ENCODE measurements at places on chromosomes 1 and 21. TPM values are rescaled to one million over a fixed set of nuclear protein-coding genes. Genes with fewer than 3 reads are reported as not detected.

DNA sequence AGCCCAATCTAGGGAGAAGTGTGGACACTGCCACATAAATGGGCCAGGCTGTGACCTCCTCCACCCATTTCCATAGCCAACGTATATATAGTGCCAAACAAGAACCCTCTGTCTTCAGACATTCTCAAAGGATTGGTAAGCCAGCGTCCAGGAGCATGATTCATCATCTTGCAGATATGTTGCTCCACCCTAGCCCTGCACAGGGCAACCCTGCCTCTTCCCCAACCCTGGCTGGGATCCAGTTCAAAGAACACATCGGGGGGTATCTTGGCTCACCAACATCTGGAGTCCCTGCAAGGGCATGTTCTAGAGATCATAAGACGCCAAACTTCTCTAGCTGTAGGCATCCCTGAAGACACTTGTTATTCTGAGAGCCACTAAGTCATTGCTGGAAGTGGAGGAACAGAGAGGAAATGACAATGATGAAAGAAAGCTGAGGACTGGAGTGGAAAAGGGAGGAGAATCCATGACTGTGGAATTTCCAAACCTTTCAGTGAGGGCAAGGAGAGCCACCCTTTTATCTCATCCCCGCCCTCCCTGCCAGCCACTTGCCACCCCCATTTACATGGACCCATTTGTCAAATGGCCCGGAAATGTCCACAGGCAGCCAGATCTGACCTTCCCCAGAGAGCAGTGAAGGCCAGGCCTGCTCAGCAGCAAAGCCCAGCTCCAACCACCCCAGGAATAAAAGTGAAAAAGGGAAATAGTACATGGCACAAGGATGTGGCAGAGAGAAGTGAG, 144.1 kb upstream of the CTTNBP2NL start:
- no peaks in the 10 kb centered on the region for H3K36me3 ChIP-seq
- no peak overlapping the region for H3K27ac ChIP-seq
- H3K27me3 ChIP-seq = peaks cover 33% of the 10 kb centered on the region
- H3K4me3 ChIP-seq = no peak overlapping the region

- H3K27me3 ChIP-seq = no peaks in the 10 kb centered on the region
- H3K4me1 ChIP-seq = no peaks in the 10 kb centered on the region
- no peaks in the 10 kb centered on the region for H3K36me3 ChIP-seq
- H3K4me3 ChIP-seq = no peak overlapping the region
- H3K27ac ChIP-seq = no peak overlapping the region
Observed at GRCh38 chr1:166600574-166600973, 238.7 kb upstream of the POGK start.

DNA sequence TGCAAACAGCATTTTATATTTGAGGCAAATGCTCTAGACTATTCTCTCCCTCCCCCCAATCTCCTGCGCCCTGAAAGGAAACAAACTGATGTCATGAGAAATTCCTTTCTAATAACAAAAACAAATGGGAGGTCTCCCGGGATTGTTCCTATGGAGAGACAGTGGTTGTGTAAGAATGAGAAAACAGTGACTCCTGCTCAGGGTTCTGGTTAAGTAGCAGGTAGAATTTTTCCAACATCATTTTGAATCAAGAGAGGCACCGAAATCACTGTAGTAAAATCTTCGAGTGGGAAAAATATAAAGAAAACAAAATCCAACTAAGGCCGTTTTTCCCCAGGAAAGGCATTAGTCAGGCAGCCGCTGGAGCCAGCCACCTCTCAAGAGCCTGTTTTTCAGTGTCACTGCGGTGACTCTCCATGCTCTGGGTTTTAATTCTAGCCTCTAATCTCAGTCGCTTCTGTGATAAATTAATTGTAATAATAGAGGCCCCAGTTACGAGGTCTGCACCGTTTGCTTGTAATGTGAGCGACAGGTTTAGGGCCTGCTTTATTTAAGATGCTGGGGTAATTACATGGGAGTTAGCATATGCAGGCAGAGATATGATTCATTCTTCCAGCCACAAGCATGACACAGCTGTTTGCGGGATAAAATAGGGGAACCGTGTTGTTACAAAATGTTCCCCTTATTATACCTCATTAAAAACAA, 80.3 kb downstream of the RNF220 start:
- peaks cover 26% of the 10 kb centered on the region for H3K27me3 ChIP-seq
- H3K4me3 ChIP-seq = no peak overlapping the region
- H3K36me3 ChIP-seq = no peaks in the 10 kb centered on the region
- peaks cover 19% of the 10 kb centered on the region for H3K4me1 ChIP-seq
- no peak for DNase-seq

DNA sequence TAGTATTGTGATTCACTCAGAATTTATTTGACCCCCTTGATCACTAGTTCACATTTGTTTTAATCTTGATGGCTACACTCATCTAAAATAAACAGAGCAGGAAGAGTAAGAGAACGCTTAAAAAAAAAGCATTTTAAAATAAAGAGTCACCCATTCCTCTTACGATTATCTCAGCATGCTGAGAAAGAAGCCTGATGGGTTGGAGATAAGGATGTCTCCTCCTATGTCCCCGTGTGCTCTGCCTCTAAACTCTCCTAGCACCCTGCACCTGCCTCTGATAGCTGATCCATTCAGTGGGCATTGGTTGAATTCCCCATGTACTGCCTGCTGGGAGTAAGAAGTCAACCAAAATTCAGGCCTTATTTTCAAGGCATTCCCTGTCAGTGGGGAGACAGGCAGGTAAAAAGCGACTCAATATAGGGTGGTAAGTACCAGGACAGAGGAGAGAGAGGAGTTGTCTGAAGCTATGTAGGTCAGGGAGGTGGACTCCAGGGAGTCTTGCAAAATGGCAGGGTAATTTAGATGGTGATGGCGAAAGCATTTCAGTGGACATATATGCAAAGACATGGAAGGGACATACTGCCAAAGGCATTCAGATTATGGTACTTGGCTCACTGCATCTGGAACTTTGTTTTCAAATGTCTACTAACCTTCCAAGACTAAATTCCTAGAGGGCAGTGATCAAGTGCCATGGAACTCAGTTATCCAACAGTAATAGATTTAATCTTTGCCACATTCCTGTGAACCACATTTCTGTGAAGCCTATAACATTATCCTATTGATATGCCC, 18.4 kb downstream of the ELAVL4 start:
- peaks cover 9% of the 10 kb centered on the region for H3K27me3 ChIP-seq
- no peaks in the 10 kb centered on the region for H3K4me1 ChIP-seq
- H3K4me3 ChIP-seq = no peak overlapping the region
- DNase-seq = no peak

GRCh38 chr1:201450721-201451291, 18.2 kb downstream of the PHLDA3 start:
- peaks cover 29% of the 10 kb centered on the region for H3K4me1 ChIP-seq
- H3K4me3 ChIP-seq = no peak overlapping the region
- no peaks in the 10 kb centered on the region for H3K27me3 ChIP-seq
- H3K36me3 ChIP-seq = no peaks in the 10 kb centered on the region
- H3K27ac ChIP-seq = no peak overlapping the region
- DNase-seq = no peak

Gene VANGL2
- 19.8 TPM for total RNA-seq

DNA sequence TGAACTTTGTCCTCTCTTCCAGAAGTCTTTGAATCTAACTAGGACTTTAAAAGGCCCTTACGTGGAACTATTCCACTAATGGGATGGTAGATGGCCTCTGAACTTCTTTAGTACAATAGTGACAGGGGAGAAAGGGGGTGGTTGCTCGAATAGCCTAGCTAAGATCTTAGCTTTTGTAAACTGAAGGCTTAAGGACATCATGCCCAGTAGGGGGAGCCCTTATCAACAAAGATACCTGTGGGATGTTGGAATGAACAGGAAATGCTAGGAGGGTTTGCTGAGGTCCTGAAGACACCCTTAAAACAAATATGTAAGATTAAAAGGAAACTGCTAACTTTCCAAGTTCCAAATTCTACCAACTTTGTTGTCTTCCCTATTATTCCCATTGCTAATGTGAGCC, 33.2 kb downstream of the NHLH2 start:
- H3K4me1 ChIP-seq = peaks cover 3% of the 10 kb centered on the region
- no peak overlapping the region for H3K27ac ChIP-seq
- no peak for DNase-seq
- H3K27me3 ChIP-seq = peaks cover 3% of the 10 kb centered on the region

- peaks cover 5% of the 10 kb centered on the region for H3K4me1 ChIP-seq
- peaks cover 10% of the 10 kb centered on the region for H3K36me3 ChIP-seq
- no peak for DNase-seq
- no peak overlapping the region for H3K4me3 ChIP-seq
- H3K27ac ChIP-seq = no peak overlapping the region
Observed at GRCh38 chr1:145845144-145845513, 301 bp upstream of the NUDT17 start.

DNA sequence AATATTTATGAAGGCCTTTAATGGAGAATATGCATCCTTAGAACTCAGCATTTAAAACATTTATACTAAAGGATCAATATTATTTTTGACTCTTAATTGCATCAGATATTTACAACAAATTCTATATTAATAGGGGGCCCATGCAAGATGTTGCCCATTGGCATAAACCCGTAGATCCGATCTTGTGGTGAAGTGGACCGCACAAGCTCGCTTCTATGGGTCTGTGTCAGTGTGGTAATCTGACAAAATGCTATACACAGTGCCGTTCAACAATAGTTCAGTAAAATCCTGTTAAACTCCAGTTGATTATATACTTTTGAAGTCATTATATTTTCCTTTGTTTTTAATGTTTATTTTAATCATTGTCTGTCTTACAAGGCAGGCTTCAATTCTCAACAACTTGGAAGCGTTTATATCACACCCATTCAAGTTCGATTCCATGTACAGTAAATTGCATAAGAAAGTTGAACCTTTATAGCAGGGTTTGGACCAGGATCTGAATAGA, 809.2 kb downstream of the USP25 start:
- H3K27ac ChIP-seq = no peak overlapping the region
- peaks cover 6% of the 10 kb centered on the region for H3K4me1 ChIP-seq
- no peaks in the 10 kb centered on the region for H3K27me3 ChIP-seq
- no peaks in the 10 kb centered on the region for H3K36me3 ChIP-seq
- DNase-seq = no peak
- H3K4me3 ChIP-seq = no peak overlapping the region

Gene CELA3B
- not detected for total RNA-seq

Gene RCSD1
- 0.75 TPM for total RNA-seq

- no peak overlapping the region for H3K4me3 ChIP-seq
- no peaks in the 10 kb centered on the region for H3K36me3 ChIP-seq
- peaks cover 3% of the 10 kb centered on the region for H3K27me3 ChIP-seq
- H3K27ac ChIP-seq = no peak overlapping the region
- no peak for DNase-seq
- peaks cover 5% of the 10 kb centered on the region for H3K4me1 ChIP-seq
Observed at GRCh38 chr1:204041232-204041767, 31.6 kb upstream of the SOX13 start.

DNA sequence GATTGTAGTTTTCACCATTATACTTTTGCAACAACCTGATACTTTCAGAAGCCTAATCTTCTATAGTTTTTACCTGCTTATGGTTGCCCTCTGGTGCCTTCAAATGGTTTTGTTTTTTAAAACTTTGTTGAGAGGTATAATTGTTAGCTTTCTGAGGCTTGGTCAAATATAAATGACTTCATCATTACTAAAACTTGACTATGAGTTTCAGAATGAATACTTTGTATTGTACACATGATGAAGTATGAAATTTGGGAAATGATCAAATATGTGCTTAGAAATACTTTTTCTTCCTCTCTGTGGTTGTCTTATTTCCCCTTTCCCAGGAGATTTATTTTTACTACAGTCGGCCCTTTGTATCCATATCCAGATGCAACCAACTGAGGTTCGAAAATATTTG, 151.8 kb upstream of the B3GALT2 start:
- no peak for DNase-seq
- H3K27me3 ChIP-seq = no peaks in the 10 kb centered on the region
- peaks cover 5% of the 10 kb centered on the region for H3K4me1 ChIP-seq
- no peak overlapping the region for H3K4me3 ChIP-seq

DNA sequence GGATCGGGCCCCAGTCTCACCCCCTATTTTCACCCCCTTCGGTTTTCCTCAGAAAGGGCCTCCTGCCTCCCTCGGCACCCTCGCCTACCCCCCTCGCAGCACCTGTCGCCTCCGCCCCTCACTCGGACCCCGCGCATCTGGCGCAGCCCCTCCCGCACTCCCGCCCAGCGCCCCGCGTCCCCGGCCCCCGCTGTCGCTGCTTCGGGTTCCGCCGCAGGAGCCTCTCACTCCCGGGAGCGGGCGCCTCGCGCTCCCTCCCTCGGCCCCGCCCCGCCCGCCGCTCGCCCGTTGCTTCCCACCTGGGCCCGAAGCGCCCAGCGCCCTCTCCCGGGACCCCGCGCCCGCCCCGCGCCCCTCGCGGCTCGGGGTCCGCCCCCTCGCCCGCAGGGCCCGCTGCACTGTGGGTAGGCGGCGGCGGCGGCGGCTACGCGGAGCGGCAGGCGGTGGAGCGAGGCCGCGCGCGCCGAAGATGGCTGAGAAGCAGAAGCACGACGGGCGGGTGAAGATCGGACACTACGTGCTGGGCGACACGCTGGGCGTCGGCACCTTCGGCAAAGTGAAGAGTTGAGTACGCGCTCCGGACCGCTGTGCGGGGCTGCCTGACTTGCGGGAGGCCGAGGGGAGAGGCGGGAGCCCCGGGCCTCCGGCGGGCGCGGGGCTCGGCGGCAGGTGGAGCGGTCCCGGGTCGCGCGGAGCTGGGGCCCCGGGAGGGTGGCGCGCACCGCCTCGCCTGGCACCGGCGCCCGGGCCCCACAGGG, at the start of gene PRKAA2:
Gene PRKAA2, plus strand, starts transcription at position 396 of the 758 bp plus-strand sequence. Its CDS starts 74 bp downstream, at position 470.
- H3K4me3 ChIP-seq = peak within 1 kb of the TSS; percentile 94
- peak; percentile 74 for DNase-seq
- peaks cover 14% of the 10 kb centered on the region for H3K27me3 ChIP-seq
- H3K27ac ChIP-seq = peak within 1 kb of the TSS; percentile 80
- H3K4me1 ChIP-seq = peaks cover 15% of the 10 kb centered on the region
- peaks cover 4% of the 10 kb centered on the region for H3K36me3 ChIP-seq

GRCh38 chr1:83998205-83998497, 781 bp downstream of the TTLL7 start:
- H3K27me3 ChIP-seq = peaks cover 30% of the 10 kb centered on the region
- H3K4me3 ChIP-seq = peak overlapping the region; percentile 97
- DNase-seq = no peak
- H3K36me3 ChIP-seq = no peaks in the 10 kb centered on the region
- H3K27ac ChIP-seq = peak overlapping the region; percentile 91

Gene RNASEL
- total RNA-seq = 5.0 TPM

GRCh38 chr21:44994695-44995342, 55.0 kb downstream of the SLX9 start:
- H3K27ac ChIP-seq = peak overlapping the region; percentile 16
- H3K4me1 ChIP-seq = peaks cover 5% of the 10 kb centered on the region
- DNase-seq = no peak
- no peaks in the 10 kb centered on the region for H3K36me3 ChIP-seq

- DNase-seq = no peak
- H3K27ac ChIP-seq = no peak overlapping the region
- peaks cover 13% of the 10 kb centered on the region for H3K27me3 ChIP-seq
- H3K4me1 ChIP-seq = peaks cover 4% of the 10 kb centered on the region
- H3K36me3 ChIP-seq = no peaks in the 10 kb centered on the region
Observed at GRCh38 chr1:3015269-3015635, 6.0 kb upstream of the ACTRT2 start.
